Right cardiac atrium (tissue), 5 donors: ENCODE measurements at places on chromosomes 7 and 10. TPM values are rescaled to one million over a fixed set of nuclear protein-coding genes. Genes with fewer than 3 reads are reported as not detected.

The SMKR1 gene
- 0.16 TPM for polyA plus RNA-seq

The FAM20C gene
- 17.6 TPM for polyA plus RNA-seq

The MRLN gene
- not detected for polyA plus RNA-seq

DNA sequence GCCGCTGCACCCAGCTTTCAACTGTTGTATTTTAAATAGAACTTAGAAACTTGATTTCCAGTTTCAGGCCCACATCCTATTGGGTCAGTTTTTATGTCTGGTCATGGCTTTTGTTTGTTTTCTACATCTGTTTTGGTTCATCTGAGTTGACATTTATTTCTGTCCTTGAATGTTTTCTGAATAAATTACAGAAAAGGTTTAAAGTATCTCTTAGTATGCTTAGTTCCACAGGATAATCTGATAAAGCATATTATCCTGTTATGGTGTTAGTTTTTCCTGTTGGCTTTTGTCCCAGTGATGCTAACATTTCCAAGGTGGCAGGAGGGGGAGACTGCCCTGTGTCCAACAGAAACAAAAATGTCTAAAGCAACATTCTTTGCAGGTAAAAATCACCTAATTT is 733.2 kb downstream of the INHBA start:
- DNase-seq: no peak

GRCh38 chr7:83055197-83055596 is 107.5 kb downstream of the PCLO start:
- no peak for DNase-seq

The TLL2 gene
- 1.9 TPM for polyA plus RNA-seq

The SEC61A2 gene
- 11.7 TPM for polyA plus RNA-seq

- DNase-seq: peak; percentile 73
Measured at GRCh38 chr10:124524991-124525653, 63.5 kb downstream of the LHPP start.

DNA sequence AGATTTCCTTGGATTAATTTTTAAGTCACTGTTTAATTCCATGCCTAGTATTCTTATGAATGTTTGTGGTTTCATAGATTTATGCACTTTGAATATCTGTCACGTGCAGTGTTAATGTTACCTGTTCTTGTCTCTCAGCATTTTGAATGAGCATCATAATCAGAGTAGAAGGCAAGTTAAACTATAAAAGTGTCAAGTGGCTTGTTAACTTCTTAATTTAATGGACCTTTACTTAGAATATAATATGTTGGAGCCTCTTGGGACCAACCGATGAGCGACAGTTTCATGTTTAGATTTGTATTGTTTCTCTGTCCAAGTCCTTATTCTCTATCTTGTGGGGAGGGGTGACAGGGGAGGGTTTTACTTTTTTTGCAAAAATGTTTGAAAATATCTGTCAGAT is 50.6 kb upstream of the MTURN start:
- no peak for DNase-seq

The GPR15LG gene
- not detected for polyA plus RNA-seq

The ZNF117 gene
- polyA plus RNA-seq: 3.9 TPM

The TMEM213 gene
- not detected for polyA plus RNA-seq

DNA sequence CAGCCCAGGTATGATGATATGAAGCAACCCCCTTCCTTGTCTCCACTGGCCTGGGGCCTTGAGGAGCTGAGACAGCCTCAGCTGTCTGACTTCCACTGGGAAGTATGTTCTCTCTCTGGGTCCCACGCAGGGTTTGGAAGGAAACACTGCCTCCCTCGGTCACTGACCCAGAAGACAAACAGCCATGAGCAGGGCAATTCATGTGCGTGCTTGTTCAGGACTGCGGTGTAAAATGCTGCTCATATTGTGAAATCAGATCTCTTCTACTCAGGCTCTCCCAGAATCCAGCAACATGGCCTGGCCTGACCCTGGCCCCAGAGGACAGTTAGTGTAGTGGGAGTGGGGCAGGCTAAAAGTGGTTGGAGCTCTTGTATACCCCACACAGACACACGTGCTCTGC is 2.8 kb downstream of the CLCN1 start:
- DNase-seq: no peak

The PMS2 gene
- polyA plus RNA-seq: 3.1 TPM

The ITIH2 gene
- not detected for polyA plus RNA-seq

GRCh38 chr7:45071528-45071927 is 17.2 kb downstream of the NACAD start:
- no peak for DNase-seq

DNA sequence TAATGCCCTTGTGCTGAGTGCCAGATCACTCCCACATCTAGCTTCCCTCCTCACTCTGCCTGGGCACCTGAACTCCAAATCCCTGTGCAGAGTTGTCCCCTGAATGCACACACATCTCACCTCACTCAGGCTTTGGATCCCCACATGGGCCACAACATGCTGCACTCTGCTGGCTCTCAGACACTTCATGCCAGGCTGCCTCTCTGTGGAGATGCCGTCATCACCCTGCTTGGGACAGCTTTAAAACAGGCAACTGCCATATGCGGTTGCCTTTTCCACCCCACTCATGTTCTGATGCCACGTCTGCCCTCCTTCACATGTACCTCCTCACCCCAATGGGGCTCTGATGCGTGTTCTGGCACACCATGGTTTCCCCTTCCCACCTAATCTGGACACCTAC is 477.0 kb downstream of the GFRA1 start:
- DNase-seq: no peak

DNA sequence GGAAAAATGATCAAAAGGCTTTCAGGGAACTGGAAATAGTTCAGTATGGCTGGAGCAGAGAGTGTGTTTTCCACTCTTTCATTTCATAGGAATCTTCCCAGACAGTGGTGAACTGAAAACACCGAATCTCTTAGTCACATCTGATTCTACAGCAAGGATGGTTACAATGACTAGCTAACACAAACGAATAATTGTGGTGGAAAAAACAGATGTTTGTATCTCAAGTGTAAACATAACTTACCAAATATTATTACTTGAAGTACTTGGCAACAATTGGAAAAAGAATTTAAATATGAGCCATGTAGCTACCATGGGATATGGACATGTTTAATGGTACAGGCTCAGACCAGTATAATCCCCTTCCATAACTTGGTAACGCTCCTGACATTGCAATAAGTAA is 21.1 kb upstream of the BPGM start:
- DNase-seq: no peak

DNA sequence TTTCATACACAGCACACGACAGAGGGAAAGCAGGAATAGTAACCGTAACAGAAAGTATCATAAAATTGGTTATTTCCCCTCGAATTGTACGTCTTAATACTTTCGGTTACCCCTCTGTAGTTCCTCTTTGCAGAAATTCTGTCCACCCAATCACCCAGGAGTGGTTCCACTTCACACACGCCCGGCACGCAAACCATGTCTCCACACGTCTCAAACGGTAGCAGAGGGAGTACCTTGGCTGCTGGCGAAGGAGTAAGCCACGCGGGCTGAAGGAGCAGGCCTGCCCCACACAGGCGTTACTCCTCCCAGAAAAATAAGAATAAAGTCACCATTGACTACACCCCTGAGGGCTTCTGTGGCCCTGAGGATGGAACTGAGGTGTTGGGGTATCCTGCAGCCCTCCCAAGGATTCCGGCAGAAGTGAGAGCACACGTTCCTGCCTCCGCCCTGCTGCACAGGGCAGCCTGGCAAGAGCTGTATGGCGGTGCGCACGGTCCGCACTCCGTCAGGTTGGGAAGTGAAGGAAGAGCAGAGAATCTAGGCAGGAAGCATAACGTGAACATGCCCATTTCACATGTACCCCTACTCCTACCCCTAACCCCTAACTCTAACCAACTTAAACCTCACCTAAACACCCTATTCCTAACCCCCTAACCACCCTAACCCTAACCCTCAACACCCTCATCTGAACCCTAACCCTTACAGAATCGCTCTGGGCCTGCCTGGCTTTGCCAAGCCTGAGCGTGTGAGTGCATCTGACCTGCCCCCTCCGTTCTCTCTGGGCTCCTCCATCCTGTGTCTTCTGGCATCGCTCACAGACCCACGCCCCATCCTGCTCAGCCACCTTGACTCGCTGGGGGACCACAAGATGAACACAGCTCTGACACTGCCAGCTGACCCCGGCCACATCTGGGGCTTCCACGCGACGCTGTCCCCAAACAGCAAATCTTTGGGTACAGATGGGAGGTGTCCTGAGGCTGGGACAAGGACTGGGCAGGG is 18.2 kb downstream of the GPR146 start:
- no peak for DNase-seq

The STOX1 gene
- 0.25 TPM for polyA plus RNA-seq

DNA sequence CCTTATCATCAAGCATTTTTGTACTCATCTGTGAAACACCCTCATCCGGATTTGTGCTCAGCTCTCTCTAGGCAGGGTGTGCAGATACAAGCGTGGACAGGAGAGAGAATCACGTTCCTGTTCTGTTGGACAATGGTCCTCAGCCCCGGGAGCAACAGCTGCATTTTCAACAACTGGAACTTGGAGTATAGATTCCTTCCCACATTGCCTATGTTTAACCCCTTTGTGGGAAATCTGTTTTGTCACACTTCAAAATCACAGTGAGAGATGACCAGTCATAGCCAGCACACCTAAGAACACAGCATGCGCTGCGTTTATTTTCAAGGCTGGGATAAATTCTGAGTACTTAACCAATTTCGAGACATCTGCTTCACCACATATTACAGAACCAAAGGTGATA is 32.5 kb downstream of the MAP3K8 start:
- DNase-seq: no peak

GRCh38 chr10:131115321-131115720 is 196.2 kb downstream of the TCERG1L start:
- DNase-seq: no peak

DNA sequence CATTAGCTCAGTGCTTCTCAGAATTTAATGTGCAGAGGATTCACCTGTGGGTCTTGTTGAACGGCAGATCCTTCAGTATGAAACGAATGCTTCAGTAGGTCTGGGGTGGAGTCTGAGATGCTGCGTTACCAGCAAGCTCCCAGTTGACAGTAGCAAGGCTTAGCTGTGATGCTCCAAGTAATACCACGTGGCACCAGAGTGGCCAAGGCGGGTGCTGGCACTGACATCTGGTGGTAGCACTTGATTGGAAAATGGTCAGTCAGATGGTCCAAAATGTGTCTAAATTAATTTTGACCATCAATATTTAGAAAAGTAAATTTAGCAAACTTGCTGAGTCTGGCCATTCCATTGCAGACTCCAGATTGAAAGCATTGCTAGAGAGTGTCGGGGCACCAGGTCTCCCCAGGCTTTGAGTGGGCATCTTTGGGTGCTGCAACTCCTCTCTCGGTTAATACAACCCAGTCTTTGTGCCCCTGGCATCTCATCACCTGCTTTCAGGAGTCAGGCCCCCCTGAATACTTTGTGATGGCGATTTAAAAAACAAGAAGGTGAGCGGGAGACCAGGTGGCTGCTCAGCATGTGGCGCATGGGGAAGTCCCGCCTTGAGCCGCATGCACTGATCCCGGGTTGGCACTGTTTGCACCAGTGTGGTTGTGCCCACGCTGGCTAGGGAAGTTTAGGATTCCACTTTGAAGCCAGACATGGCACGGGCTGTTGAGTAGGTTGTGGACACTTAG is 130.1 kb downstream of the NT5C2 start:
- DNase-seq: no peak

- no peak for DNase-seq
Measured at GRCh38 chr7:35630024-35630972, 64.6 kb downstream of the HERPUD2 start.

The ACTR1A gene
- polyA plus RNA-seq: 106 TPM

DNA sequence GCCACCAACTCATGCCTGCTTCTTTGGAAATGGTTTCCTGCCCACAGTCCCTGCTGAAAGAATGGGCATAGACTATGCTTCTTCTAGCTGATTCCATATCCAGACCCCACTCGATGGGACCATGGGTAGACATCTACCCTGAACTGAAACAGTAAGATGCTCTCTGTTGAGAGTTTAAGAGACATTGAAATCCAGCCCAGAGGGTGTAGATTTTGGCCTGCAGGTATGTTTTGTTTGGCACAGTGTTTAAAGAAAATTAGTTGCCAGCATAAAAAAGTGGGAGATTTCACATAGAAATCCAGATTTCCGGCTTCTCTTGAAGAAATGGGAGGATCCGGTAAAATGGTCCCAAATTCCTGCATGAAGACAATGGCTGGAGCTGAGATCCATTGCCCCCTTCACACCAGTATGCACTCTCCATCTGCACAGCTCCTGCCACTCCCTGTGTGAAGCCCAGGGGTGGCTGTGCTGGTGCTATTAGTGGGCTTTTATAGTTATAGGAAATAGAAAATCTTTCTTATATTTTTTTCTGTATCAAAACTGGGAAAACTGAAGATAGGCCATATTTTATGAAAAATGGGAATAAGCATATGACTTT is 218.1 kb downstream of the PTEN start:
- DNase-seq: no peak
